ENCODE measurements at places on chromosomes 2 and 18.

- DNase-seq = no peak
These were observed 215.5 kb upstream of the CWC22 start for GRCh38 chr2:180222644-180223043.

- DNase-seq = no peak
These were observed 122.8 kb downstream of the MYO5B start for GRCh38 chr18:50072146-50072545.

- DNase-seq = no peak
These were observed 70.7 kb downstream of the SOS1 start for GRCh38 chr2:39050109-39050508.

- DNase-seq = no peak
These were observed 65.7 kb downstream of the LRP1B start for GRCh38 chr2:142065156-142065555.

- DNase-seq = no peak
These were observed 3.5 kb downstream of the ATP6V1B1 start for GRCh38 chr2:70939001-70939838.

GRCh38 chr2:112339986-112340385 is 64.6 kb downstream of the ZC3H6 start:
- DNase-seq = no peak

DNA sequence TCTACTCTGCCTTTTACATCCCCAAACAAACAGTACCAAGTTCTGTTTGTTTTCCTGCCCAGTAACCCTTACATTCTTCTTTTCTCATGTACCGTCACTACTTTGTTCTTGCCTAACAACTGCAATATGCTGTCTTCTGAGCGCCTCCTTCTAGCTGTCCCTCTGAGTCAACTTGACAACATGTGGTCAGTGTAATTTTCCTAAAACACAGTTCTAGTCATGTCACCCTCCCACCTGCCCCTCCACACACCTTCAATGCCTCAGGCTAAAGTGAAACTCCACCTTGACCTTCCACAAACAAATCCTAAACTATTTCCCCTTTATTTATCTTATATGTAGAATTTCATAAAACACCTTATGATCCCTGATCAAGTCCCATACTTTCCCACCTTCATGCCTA is 124.6 kb upstream of the CD302 start:
- no peak for DNase-seq

All from thoracic aorta (tissue), 2 donors.